ENCODE measurements at places on chromosomes 4 and X.

DNA sequence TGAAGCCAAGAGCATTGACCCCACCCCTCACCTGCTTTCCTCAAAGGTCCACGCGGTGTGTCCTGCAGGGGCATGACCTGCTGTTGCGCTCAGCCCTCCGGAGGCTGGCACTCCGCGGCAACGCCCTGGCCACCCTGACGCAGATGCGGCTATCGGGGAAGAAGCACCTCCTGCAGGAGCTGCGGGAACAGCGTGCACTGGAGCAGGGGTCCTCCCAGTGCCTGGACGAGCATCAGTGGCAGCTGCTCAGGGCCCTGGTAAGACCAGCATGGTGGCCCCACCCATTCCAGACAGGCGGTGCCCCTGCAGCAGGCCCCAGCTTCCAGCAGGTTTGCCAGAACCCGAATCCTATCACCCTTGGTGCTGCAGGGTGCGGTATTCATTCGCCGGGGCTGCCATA, 86.0 kb downstream of the EVC start:
- no peak for DNase-seq

DNA sequence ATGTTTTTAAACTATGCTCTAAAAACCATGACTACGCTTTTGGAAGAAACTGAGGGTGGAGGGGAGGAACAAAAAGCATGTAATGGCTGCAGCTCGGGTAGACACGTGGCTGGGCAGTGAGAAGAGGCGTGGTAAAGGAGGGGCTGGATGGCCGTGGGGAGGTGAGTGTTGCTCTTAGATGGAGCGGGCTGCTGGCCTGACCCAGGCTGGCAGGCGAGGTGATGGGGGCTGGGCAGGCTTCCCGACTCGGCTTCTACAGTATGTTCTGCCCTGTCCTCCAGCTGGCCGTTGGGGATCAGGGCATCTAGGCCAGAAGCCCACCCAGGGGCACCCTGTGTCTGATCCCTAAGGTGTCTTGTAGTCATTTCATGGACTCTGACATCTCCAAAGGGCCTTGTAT, 60.7 kb downstream of the EFHC2 start:
- no peak for DNase-seq

DNA sequence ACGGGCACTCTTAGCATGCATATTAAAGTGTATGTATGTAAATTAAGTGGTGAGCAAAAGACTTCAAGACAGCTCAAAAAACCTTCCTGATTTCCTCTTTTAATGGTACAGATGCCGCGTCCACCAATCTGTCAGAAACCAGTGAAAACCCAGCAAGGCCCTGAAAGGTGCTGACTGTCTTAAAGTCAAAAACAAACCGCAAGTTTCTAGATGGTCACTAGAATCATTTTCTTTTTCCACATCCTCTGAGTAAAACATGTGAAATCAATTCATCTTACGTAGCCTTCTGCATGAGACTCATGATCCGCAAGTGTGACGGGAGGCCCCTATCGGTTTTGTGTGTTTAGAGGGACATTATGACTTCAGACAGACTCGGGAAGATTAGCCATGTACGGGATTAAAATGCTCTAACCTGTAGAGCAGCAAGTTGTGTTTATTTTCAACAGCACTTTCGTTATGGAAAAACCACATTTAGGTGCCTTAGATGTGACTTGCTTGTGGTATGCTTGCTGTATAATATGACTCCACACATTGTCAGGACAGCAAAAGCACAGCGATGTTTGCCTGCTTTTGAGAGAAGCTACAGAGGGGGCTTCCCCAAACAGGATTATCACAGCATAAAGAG, 88.2 kb upstream of the STS start:
- DNase-seq, result no peak

- no peak for DNase-seq
Observed at GRCh38 chrX:120570011-120570600, 9.3 kb upstream of the CUL4B start.

- no peak for DNase-seq
Observed at GRCh38 chr4:48247142-48247877, 22.3 kb downstream of the TEC start.

GRCh38 chr4:10743357-10743756, 58.8 kb upstream of the CLNK start:
- DNase-seq, result no peak

- DNase-seq, result no peak
Observed at GRCh38 chr4:110994781-110995180, 371.9 kb upstream of the PITX2 start.

DNA sequence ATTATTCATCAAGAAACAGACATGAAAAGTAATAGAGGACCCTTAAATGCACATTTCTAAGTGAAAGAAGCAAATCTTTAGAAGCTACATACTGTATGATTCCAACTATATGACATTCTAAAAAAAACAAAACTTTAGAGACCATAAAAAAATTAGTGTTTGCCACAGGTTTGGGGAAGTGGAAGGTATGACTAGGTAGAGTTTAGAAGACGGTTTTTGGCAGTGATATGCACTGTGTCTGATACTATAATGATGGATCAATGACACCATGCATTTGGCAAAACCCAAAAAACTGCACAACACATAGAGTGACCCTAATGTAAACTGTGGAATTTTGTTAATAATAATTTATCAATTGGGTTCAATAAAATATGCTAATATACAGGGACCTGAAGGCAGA, 54.5 kb downstream of the LCORL start:
- no peak for DNase-seq

- DNase-seq, result no peak
Observed at GRCh38 chr4:17336986-17337385, 174.9 kb downstream of the QDPR start.

DNA sequence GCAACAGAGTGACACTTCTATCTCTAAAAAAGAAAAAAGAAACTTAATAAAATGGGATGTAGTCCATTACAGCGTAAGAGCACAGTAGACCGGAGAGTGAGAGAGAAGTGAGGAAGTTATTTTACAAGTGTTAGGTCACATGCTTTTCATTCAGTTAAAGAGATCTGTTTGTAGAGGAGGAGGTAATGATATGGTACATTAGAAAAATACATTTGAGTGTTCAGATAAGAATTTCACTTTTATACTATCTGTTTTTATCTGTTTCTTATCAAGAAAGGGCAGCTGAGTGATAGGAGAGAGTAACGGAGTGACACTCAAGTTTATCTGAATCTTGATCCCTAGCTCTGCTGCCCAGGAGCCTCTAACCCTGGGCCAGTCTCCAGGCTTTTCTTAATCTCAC, 38.9 kb downstream of the FNIP2 start:
- no peak for DNase-seq

- DNase-seq, result no peak
Observed at GRCh38 chr4:47942081-47942819, 27.9 kb upstream of the NFXL1 start.

GRCh38 chrX:42992199-42992943, 214.4 kb upstream of the PPP1R2C start:
- no peak for DNase-seq

GRCh38 chr4:15515106-15515505, 45.4 kb downstream of the CC2D2A start:
- no peak for DNase-seq

DNA sequence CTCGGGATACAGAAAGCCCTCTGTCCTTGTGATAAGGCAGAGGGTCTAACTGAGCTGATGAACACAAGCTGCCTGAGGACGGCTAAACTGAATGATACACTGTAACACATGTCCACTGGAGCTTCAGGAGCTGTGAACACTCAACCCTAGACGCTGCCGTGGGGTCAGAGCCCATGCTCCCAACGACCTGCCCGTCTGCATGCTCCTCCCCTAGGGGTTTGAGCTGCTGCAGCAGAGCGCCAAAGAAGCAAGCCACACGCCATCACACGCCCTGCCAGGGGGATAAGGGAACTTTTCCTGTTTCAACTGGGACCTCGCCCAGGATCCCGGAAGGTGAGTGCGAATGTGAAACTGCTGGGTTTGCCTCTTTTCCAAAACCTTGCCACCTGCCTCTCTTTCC, 361.8 kb downstream of the FAT4 start:
- no peak for DNase-seq

DNA sequence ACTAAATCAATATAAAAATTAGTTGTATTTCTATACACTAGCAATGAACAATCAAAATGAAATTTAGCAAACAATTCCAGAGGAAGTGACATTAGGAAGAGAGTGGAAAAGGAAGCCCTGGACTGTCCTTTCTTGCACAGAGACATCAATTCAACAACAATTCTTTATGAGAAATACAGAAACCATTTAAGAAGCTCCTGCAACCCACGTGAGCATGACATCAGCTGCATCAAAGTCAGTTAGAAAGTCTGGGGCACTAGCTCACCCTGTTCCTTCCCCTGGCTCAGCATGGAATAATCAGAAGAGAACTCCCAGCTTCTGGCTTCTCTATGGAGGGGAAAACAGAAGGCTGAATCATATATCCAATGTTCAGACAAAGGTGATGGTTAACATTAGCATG, 48.6 kb upstream of the STARD8 start:
- DNase-seq, result no peak

- peak; percentile 84 for DNase-seq
Observed at GRCh38 chr4:57064811-57065711, 45.1 kb downstream of the IGFBP7 start.

- no peak for DNase-seq
Observed at GRCh38 chr4:40307627-40308497, 27.3 kb upstream of the CHRNA9 start.

GRCh38 chrX:104310090-104310489, 55.4 kb upstream of the ESX1 start:
- DNase-seq, result peak; percentile 29

- peak; percentile 47 for DNase-seq
Observed at GRCh38 chr4:113958766-113959538, 20.5 kb downstream of the ARSJ start.

GRCh38 chr4:55866973-55867574, 13.6 kb downstream of the EXOC1 start:
- DNase-seq, result peak; percentile 20

DNA sequence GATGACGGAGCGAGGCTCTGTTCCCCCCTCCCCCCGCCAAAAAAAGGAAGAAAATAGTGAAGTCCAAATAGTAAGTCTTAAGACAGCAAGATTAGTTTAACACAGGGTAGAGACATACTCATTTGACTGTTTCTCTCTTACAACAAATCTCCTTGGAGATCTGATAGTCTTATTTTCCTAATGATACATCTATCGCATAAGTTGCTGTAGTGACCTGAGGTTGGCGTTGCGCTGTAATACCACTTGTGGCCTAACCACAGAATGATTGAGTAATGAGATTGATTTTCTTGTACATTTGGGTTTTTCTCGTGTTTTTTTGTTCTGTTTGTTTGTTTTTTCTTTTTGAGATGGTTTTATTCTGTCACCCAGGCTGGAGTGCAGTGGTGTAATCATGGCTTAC, 27.2 kb downstream of the OCIAD1 start:
- DNase-seq, result no peak

- DNase-seq, result no peak
Observed at GRCh38 chrX:32448945-32449344, 762.4 kb downstream of the DMD start.

Measured in AG20443 (cell line).